Left renal cortex interstitium (tissue), 4 donors: ENCODE measurements at places on chromosomes 11 and 22. TPM values are rescaled to one million over a fixed set of nuclear protein-coding genes. Genes with fewer than 3 reads are reported as not detected.

The BTG4 gene
- polyA plus RNA-seq, result not detected

The KDM4E gene
- polyA plus RNA-seq, result 0.44 TPM

DNA sequence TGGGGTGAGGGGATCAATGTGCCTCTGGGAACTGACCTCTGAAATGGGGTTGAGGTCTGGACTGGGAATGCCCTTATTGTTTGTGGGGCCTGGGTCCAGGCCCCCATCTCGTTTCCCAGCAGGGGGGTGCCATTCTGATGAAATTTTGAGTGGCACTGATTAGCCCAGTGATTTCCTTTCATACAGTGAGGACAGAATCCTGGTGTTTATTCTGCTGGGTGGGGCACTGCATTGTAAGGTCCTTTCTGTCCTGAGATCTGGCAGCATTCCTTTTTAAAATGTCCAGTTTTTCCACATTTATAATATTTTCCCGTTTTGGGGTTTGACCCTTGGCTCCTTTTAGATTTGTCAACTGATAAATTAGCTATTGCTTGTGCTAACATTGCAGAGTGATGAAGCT, 27.1 kb downstream of the OR10A6 start:
- no peak for DNase-seq

- DNase-seq, result no peak
Measured at GRCh38 chr11:45179686-45180178, 33.3 kb downstream of the PRDM11 start.

DNA sequence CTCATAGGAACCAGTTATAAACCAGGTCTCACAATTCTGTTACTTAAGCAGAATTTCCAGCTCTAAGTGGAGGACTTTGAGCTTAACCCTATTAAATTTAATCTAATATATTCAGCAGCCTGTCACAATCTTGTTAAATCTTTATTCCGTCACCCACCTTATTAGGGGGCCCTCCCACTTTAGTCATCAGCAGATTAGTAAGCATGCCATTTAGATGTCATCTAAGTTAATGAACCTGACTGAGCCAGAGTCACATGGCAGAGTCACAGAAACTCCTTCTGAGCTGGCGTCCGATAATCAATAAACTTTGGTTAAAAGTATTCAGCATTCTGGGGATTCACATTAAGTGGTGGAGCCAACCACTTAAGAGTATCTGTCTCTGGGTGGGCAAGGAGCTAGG, 35.1 kb downstream of the TTC12 start:
- no peak for DNase-seq

The PYGM gene
- polyA plus RNA-seq, result 1.6 TPM

GRCh38 chr11:19632499-19632834, 80.2 kb upstream of the NAV2 start:
- no peak for DNase-seq

The C11orf42 gene
- polyA plus RNA-seq, result 0.66 TPM

The OR5B21 gene
- polyA plus RNA-seq, result not detected

GRCh38 chr22:19111584-19111983, 10.6 kb downstream of the DGCR2 start:
- no peak for DNase-seq

The PHF21B gene
- polyA plus RNA-seq, result 4.0 TPM

DNA sequence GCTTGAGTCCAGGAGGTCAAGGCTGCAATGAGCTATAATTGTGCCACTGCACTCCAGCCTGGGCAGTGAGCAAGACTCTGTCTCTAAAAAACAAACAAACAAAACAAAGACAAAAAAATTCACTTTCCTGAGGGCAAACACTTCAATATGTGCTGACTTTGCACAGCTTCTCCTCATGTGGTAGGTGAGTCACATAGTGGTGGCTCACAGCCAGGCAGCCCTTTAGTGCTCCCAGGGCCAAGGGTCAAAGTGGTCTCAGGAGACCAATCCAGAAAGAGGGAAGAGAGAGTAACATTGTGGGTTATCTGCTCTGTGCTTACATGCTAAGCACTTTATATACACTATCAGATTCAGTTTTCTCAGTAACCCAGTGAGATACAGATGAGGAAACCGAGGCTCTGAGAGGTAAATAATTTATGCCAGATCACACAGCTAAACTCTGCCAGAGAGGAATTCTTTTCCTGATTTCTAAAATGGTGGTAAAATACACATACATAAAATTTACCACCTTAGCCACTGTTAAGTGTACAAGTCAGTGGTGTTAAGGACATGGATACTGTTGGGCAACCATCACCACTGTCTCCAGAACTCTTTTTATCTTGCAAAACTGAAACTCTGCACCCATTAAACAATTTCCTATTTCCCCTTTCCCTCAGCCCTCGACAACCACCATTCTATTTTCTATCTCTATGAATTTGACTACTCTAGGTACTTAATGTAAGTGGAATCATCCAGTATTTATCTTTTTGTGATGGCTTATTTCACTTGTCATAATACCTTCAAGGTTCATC, 231.7 kb upstream of the NARS2 start:
- DNase-seq, result no peak

GRCh38 chr11:45755281-45755859, 49.6 kb upstream of the SLC35C1 start:
- no peak for DNase-seq

- DNase-seq, result no peak
Measured at GRCh38 chr22:38228873-38229740, 27.3 kb downstream of the MAFF start.

GRCh38 chr11:24373516-24373915, 123.3 kb upstream of the LUZP2 start:
- no peak for DNase-seq

- no peak for DNase-seq
Measured at GRCh38 chr22:20741008-20741633, 32.8 kb upstream of the SERPIND1 start.

The GGTLC3 gene
- polyA plus RNA-seq, result 0.30 TPM

- no peak for DNase-seq
Measured at GRCh38 chr11:79030448-79030847, 410.4 kb downstream of the TENM4 start.

- DNase-seq, result no peak
Measured at GRCh38 chr22:44573451-44573850, 75.4 kb upstream of the RTL6 start.

The OR8H3 gene
- not detected for polyA plus RNA-seq

The HSPB2 gene
- polyA plus RNA-seq, result 3.1 TPM

GRCh38 chr11:69635195-69635594, 5.8 kb upstream of the CCND1 start:
- no peak for DNase-seq

- no peak for DNase-seq
Measured at GRCh38 chr22:44869196-44869595, 116.8 kb downstream of the ARHGAP8 start.
